ENCODE measurements at places on chromosomes 4 and X. TPM values are rescaled to one million over a fixed set of nuclear protein-coding genes. Genes with fewer than 3 reads are reported as not detected.

DNA sequence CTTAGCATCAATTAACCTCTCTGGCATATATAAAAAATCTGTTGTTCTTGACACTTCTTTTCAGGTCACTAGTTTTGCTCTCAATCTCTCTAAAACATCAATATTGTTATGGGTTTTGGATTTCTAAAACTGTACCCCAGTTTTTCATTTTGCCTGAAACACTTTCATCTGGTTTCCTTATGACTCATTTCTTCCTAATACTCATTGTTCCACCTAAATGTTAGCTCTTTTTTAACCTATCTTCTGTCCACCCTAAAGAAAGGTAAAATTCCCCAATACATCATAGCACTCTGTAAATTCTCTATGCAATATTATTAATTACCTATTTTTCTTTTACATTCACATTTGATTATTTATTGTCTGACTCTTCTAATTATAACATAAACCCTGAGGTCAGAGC lies 575.5 kb upstream of the NDST4 start:
- no peaks in the 10 kb centered on the region for H3K36me3 ChIP-seq
- H3K27me3 ChIP-seq: peaks cover 2% of the 10 kb centered on the region
- no peaks in the 10 kb centered on the region for H3K4me1 ChIP-seq
- H3K4me3 ChIP-seq: no peak overlapping the region
- H3K27ac ChIP-seq: no peak overlapping the region
- DNase-seq: no peak

DNA sequence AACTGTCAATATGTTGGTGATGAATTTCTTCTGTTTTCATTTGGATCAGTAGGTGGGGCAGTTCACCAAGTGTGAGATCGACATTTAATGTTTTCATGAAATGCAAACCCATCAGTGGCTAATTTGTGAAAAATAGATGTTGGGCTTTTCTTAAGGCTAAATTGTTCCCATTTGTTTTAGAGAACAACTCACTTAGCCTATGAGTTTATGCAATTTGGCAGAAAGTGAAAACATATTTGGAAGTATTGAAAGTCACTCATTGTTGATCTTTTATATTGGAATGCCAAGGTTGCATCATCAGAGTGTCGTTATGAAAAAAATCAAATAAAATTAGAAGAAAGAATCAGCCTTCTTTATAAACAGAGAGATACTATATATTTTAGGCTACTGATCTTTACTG lies 132.4 kb downstream of the RPA4 start:
- H3K4me3 ChIP-seq: no peak overlapping the region
- no peaks in the 10 kb centered on the region for H3K36me3 ChIP-seq
- no peaks in the 10 kb centered on the region for H3K27me3 ChIP-seq
- no peak for DNase-seq

DNA sequence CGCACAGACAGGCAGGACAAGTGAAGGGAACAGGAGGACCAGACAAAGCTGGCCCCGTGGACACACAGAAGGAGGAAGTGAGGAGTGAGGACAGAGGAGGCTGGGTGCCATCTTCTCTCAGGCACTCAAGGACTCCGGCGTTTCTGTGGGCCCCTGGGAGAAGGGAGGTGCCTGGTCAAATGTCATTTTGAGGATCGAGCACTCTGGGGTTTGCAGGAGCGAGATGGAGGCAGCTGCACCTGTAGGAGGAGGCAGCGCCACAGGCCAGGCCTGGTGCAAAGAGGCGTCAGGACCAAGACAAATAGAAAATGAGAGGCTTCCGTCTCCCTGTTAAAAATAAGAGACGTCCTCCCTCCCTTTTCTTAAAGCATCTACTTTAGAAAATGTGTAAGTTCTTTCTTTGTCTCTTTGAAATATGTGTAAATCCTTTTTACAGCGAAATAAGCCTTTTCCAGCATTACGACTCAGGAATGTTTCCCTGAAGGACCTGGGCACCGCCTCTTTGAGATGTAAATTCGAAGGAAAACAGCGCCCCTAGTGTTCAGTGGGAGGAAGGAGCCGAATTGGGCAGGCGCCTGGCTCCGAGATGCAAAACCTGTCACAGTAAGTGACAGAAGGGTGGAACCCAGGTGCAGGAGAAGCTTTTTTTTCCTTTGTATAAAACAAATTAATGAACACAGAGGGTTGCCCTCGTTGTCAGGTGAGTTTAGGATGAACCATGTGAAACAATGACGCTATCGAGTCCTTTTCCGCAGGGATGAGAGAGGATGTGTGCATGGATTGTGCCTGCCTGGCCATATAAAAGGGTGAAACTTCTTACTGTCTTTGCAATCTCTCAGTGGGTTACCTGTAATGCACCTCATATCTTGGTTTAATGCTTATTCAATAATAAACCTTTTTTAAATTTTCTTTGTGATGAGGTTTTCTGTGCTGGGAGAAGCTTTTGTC lies 1.4 kb upstream of the C4orf50 start:
- peak; percentile 4 for DNase-seq
- H3K4me1 ChIP-seq: no peaks in the 10 kb centered on the region
- H3K36me3 ChIP-seq: peaks cover 6% of the 10 kb centered on the region
- H3K27me3 ChIP-seq: peaks cover 1% of the 10 kb centered on the region

DNA sequence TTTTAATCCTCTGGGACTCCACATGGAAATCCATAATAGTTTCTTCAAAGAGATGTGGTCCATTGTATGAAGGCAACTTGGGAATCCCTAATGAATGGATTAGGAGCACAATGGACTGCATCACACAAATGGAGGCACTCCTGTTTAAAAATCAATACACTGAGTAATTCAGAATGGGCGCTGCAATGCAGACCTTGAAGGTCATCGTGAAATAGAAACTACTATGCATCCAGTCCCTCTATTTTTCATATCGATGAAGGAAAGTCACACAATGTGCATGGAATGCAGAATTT lies 98.8 kb upstream of the EGFL6 start:
- peaks cover 52% of the 10 kb centered on the region for H3K4me1 ChIP-seq
- no peaks in the 10 kb centered on the region for H3K27me3 ChIP-seq
- DNase-seq: no peak
- no peak overlapping the region for H3K4me3 ChIP-seq
- H3K36me3 ChIP-seq: no peaks in the 10 kb centered on the region

DNA sequence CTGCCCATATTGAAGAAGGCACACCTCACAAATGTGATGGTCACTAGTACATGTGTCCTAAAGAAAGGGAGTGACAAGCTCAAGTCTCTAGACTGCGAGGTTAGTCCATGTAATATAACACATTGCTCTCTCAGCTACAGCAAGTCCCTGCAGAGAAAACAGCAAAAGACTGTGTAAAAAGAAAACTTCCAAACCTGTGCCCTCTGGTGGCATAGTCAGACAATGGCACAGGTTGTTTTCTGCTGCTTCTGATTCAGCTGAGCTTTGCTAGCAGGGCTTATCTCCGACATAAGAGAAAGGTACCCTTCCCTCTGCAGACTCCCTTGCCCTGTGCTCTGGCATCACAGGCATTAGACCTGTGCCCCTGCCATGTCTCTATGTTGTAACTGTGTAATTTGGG lies 1.4 kb upstream of the SERPINA7 start:
- H3K27me3 ChIP-seq: no peaks in the 10 kb centered on the region
- H3K36me3 ChIP-seq: no peaks in the 10 kb centered on the region
- no peak overlapping the region for H3K4me3 ChIP-seq
- H3K27ac ChIP-seq: no peak overlapping the region
- H3K4me1 ChIP-seq: no peaks in the 10 kb centered on the region

DNA sequence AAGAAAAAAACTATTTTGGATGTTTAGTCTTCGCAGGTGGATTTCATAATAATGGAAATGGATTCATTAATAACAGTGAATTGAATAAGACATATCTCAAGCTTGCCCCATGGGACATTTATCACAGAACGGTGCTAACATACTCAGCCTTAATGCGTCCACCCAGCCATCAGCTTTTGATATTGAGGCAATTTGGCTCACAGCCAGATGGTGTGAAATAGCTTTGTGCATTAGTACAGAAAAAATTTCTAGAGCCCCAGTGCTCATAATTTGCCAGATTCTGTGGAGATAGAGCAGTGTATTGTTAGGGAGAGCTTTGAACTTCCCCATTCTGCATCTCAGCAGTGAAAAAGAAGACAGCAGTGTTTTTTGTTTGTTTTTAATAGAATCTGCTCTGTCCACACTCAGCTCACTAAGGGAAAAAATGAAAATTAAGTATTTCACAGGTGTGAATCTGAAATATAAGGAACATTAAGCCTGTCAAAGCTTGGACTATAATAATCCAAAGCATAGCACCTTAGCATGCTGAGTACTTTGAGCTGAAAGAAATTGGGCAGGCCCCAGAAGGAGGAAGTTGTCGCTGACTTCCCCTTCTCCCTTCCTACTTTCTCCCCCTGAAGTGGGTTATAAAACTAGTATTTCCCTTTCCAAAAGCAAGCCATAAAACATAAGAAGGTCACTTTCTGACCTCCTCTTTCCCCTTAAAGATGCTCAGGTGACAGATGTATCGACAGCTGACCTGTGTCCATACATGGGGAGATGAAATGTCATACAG lies 295.8 kb downstream of the MAGEB5 start:
- no peak for DNase-seq
- no peaks in the 10 kb centered on the region for H3K4me1 ChIP-seq
- no peak overlapping the region for H3K27ac ChIP-seq
- no peak overlapping the region for H3K4me3 ChIP-seq

- no peak for DNase-seq
- no peak overlapping the region for H3K27ac ChIP-seq
- no peaks in the 10 kb centered on the region for H3K27me3 ChIP-seq
- no peak overlapping the region for H3K4me3 ChIP-seq
- no peaks in the 10 kb centered on the region for H3K4me1 ChIP-seq
- H3K36me3 ChIP-seq: no peaks in the 10 kb centered on the region
Observed at GRCh38 chr4:30471861-30472260, 248.3 kb upstream of the PCDH7 start.

GRCh38 chr4:53022513-53023100 lies 160.5 kb downstream of the RASL11B start:
- no peaks in the 10 kb centered on the region for H3K27me3 ChIP-seq
- no peak overlapping the region for H3K27ac ChIP-seq
- peaks cover 74% of the 10 kb centered on the region for H3K4me1 ChIP-seq

GRCh38 chr4:1459081-1459721 lies 53.0 kb upstream of the NKX1-1 start:
- no peak for DNase-seq
- no peak overlapping the region for H3K27ac ChIP-seq
- H3K36me3 ChIP-seq: no peaks in the 10 kb centered on the region
- no peak overlapping the region for H3K4me3 ChIP-seq
- H3K4me1 ChIP-seq: no peaks in the 10 kb centered on the region

GRCh38 chr4:184420402-184420801 lies 53.9 kb downstream of the IRF2 start:
- H3K27me3 ChIP-seq: no peaks in the 10 kb centered on the region
- no peak overlapping the region for H3K4me3 ChIP-seq
- DNase-seq: no peak
- no peak overlapping the region for H3K27ac ChIP-seq
- peaks cover 31% of the 10 kb centered on the region for H3K4me1 ChIP-seq
- H3K36me3 ChIP-seq: peaks cover 29% of the 10 kb centered on the region

DNA sequence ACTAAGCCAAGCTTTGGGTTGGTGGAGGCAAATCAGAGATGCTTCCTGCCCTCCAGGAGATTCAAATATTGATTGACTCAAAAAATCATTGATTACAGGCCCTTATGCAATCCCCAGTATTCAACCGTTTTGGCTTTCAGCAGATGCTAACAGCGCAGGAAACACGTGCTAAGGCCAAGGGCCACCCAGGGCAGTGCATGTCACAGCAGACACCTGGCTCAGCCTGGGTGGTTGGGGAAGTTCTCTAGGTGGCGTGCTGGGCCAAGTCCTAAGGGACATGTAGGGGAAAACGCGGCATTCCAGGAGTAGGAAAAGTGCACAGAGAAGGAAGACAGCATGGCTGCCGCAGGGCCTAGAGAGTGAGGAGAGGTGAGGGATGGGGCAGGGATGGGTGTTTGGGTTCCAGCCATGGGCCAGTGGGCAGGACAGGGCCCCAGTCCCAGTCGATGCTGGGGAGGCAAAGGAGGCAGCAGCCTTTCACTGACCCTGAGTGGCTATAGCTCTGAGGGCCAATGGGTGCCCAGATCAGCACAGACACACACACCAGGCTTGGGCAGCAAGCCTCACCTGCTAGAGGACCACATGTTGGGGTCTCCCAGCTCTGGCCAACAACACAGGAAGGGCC lies 239.1 kb downstream of the EVC2 start:
- H3K4me3 ChIP-seq: no peak overlapping the region
- no peak overlapping the region for H3K27ac ChIP-seq
- H3K4me1 ChIP-seq: 0 out of 2 replicates have a peak, but pooled peaks cover 6% of the 10 kb centered on the region
- no peaks in the 10 kb centered on the region for H3K36me3 ChIP-seq
- no peak for DNase-seq

DNA sequence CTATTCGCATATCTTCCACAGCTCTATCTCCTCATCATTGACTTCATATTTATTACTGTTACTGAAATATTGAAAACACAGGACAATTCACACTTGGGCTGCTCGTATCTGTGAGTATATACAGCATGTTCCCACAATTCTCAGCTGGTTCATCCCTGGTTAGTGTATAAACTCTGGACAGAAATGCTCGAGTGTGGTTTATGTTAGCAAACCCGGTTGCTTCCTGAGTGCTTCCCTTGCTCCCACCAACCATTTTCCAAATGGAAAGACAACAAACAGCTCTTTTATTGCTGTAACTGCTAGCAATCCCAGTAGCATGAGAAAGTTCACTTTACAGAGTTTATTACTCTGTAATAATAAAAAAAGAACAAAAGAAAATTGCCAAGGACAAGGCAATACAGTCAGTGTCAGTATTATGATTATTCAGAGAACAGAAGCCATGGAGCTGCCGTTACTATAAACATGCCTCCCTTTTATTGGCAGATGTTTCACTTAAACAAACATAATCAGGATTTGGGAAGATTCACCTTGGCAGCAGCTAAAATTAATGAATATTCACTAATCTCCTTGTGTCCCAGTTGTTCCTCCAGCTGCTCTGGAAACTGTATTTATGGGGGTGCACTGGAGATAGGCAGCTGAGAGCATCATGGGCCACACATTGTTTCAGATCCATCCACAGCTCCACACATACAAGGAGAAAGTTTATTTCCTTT lies 134.1 kb upstream of the GUCY1A1 start:
- H3K36me3 ChIP-seq: no peaks in the 10 kb centered on the region
- no peak overlapping the region for H3K4me3 ChIP-seq
- no peak overlapping the region for H3K27ac ChIP-seq
- H3K4me1 ChIP-seq: no peaks in the 10 kb centered on the region
- H3K27me3 ChIP-seq: no peaks in the 10 kb centered on the region
- no peak for DNase-seq

GRCh38 chr4:14400307-14400706 lies 602.0 kb upstream of the CPEB2 start:
- no peaks in the 10 kb centered on the region for H3K27me3 ChIP-seq
- H3K27ac ChIP-seq: no peak overlapping the region
- no peaks in the 10 kb centered on the region for H3K36me3 ChIP-seq
- DNase-seq: no peak

- no peak for DNase-seq
- peaks cover 11% of the 10 kb centered on the region for H3K4me1 ChIP-seq
- peaks cover 51% of the 10 kb centered on the region for H3K36me3 ChIP-seq
- no peak overlapping the region for H3K27ac ChIP-seq
Observed at GRCh38 chr4:74338792-74339333, 26.1 kb upstream of the EREG start.

The DCLK2 gene
- 38.4 TPM for total RNA-seq

The CXCL6 gene
- total RNA-seq: not detected

The NAT8L gene
- total RNA-seq: 0.11 TPM

The GLRB gene
- total RNA-seq: 9.4 TPM

The HPGD gene
- not detected for total RNA-seq

The TCEAL7 gene
- 15.8 TPM for total RNA-seq

The ADRA2C gene
- total RNA-seq: 0.39 TPM

The ZNF827 gene
- total RNA-seq: 18.3 TPM

The RAB39B gene
- total RNA-seq: 0.08 TPM

The GAGE13 gene
- not detected for total RNA-seq

The CYTL1 gene
- total RNA-seq: not detected
